Naive thymus-derived CD4-positive, alpha-beta T cell (primary cell): ENCODE measurements at places on chromosomes 13 and 19. TPM values are rescaled to one million over a fixed set of nuclear protein-coding genes. Genes with fewer than 3 reads are reported as not detected.
A peak's percentile ranks its signal among the peaks of the same experiment; 100 is the strongest.

The KL gene
- total RNA-seq = 0.27 TPM

GRCh38 chr19:38877781-38878574, at the start of gene RINL:
Gene RINL, minus strand, starts transcription at chr19:38878275. Its CDS starts 1,533 bp downstream, at chr19:38876742.
- no peaks in the 10 kb centered on the region for H3K27me3 ChIP-seq
- H3K4me1 ChIP-seq = peaks cover 30% of the 10 kb centered on the region
- H3K4me3 ChIP-seq = peak within 1 kb of the TSS; percentile 60
- no peaks in the 10 kb centered on the region for H3K36me3 ChIP-seq
- H3K27ac ChIP-seq = peak within 1 kb of the TSS; percentile 93
- peak; percentile 66 for DNase-seq

GRCh38 chr19:2888731-2889224, 11.9 kb upstream of the ZNF57 start:
- no peaks in the 10 kb centered on the region for H3K27me3 ChIP-seq
- H3K27ac ChIP-seq = peak overlapping the region; percentile 68
- peak overlapping the region; percentile 57 for H3K4me3 ChIP-seq
- DNase-seq = peak; percentile 62
- H3K36me3 ChIP-seq = no peaks in the 10 kb centered on the region
- no peaks in the 10 kb centered on the region for H3K4me1 ChIP-seq

DNA sequence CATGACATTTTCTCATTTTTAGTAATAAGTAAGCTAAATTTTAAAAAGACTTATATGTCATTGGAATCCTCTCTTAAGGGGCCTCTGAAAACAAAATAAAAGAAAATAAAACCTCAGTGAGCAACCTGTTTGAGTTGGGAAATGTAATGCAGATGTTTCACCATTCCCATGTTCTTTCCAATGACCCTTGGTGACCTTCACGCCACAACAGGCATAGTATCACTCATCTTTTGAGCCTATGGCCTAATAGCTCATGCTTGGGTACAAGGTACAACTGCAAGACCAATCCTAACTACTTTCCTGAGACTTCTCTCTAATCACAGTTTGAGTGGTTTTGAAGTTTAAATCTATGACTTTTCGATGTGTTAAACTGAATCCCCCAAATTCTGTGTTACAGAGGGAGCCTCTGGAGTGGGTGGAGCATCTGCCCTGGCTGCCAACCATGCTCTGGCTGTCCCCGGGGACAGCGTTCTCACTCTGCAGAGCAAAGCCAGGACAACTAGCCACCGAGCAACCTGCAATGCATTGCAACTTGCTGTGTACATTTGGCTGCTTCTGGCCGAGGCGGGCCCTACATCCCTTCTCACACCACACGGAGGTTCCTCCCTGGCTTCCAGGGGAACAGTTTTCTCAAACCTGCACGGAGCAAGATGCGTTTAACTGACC, 307.9 kb upstream of the MAB21L1 start:
- no peaks in the 10 kb centered on the region for H3K27me3 ChIP-seq
- no peaks in the 10 kb centered on the region for H3K4me1 ChIP-seq
- H3K4me3 ChIP-seq = no peak overlapping the region
